ENCODE measurements at places on chromosomes 1 and 21.

DNA sequence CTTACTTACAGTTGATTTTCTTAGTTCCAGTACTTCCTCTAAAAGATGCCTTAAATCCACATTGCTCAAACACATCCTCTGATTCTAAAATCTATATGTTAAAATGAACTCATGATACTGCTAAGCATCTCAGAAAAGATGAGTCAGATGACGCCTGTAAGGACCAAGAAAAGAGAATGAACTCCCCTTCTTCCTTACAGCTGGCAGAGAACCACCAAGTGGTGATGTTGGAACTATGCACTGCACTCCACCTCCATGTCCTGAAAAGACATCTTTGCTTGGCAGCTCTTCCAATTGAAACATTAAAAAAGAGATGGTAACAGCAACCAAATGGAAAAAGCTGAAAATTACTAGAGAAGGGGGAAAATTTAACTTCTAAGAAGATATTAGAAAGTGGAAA is 648.8 kb downstream of the PTPRC start:
- DNase-seq: no peak

DNA sequence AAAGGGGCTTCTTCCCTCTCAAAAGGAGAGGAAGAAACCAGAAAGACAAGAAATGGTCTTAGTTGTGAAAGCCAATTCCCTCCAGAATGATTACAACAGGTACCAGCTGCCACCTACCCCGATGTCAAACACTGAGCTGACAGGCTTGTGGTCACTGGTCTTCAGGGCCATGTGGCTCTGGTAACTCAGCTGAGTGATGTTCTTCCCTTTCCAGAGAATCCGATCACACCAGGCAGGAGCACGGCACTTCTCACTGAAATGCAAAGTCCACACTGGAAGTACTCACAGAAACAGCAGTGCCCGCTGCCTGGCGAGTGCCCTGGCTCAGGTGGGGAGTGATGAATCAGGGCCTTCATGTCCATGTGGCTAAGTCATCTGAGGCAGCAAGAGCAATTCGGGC is 18.7 kb upstream of the MTF1 start:
- no peak for DNase-seq

DNA sequence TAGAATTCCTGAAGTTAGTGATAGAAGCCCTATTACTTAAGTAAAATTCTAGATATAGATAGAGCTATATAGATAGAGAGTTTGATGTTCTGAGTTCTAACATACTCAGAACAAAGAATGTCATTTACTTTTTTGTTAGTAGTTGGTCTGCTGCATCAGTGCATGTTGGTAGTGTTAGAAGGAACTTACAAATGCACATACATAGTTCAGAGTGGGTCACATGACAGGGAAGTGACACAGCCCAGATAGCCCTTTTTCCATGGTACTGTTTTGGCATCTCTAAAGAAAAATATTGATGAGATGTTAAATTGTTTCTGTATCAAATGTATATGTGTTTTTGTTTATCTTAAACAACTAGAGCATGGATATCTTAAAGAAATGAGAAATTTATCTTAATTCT is 45.7 kb downstream of the DHX9 start:
- no peak for DNase-seq

- DNase-seq: no peak
These were observed 50.7 kb downstream of the PGM1 start for GRCh38 chr1:63643926-63644325.
